Omental fat pad (tissue), 4 donors: ENCODE measurements at places on chromosomes 13 and 19.

DNA sequence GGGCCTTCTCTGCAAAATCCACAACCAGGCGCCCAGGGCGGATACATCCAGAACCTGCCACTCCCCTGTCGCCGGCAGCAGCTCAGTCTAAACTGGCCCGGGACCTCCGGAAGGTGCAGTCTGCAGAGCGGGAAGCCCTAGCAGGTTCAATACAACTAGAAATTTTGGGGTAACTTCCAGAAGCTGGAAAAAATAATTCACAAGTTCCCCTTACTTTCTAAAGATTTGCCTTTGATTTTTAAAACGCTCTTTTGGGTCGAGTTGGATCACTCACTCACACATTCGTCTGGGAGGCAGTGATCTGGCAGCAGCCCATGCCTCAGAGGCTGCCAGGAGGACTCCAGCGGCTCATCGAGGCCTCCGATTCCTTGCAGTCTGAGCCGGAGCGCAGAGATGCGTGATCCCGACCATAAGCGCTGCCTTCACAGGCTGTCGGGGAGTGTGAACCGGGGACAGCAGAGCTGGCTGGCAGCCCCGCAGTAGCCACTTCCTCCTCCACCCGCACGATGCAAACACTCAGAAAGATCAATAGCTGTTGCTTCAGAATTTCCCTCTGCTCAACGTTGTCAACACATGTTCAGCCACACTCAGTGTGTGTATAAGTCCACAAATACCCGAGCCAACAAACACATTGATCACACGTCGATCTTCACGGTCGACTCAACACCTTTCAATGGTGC is 35.6 kb upstream of the ZNF507 start:
- DNase-seq: no peak

- DNase-seq: no peak
Measured at GRCh38 chr19:17285415-17286135, 3.9 kb downstream of the ANKLE1 start.

DNA sequence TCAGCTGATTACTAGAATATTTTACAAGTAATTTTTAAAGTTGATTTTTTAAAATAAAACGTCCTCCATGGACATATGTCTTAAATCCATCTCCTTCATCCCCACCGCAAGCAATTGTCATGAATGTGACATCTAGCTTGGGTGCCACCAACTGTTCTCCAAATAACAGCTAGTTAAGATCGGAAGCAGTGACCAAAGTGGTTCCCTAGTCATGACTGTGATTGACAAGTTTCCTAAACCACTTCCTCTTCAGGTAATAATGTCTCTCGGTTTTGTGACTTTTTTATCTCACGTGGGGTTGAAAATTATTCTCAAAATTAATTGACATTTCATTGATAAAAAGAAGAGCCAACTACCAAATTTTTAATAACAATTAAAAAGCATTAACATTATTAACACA is 135.3 kb upstream of the MIR17HG start:
- no peak for DNase-seq

GRCh38 chr13:23660249-23660648 is 90.0 kb downstream of the TNFRSF19 start:
- DNase-seq: no peak

- no peak for DNase-seq
Measured at GRCh38 chr19:55611983-55612645, 6.7 kb downstream of the ZNF865 start.
